ENCODE measurements at places on chromosomes 2 and 18.

DNA sequence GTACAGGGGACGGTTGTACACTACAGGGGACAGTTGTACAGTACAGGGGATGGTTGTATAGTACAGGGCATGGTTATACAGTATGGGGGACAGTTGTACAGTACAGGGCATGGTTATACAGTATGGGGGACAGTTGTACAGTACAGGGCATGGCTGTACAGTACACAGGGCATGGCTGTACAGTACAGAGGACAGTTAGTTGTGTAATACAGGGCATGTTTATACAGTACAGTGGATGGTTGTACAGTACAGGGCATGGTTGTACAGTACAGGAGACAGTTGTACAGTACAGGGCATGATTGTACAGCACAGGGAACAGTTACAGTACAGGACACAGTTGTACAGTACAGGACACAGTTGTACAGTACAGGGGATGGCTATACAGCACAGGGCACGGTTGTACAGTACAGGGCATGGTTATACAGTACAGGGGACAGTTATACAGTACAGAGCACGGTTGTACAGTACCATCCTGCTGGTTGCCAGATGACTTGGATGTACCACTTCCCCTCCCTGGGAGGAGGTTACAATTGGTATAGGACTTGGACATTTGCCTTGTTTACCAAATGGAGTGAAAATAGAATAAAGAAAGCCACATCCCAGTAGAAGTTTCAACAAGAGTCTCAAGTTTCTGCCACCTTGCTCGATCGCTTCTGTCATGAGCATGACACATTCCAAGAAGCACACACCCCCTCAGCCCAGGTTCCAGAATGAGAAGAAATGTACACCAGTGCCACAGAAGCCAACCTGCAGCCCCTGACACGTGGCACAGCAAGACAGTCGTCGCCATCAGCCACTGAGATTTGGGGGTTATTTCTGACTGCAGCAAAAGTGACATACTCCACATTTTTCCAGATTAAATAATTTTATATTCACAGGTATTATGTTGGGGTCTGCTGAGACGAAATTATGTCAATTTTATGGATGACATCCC, 16.0 kb downstream of the CYRIA start:
- DNase-seq, result peak; percentile 47

DNA sequence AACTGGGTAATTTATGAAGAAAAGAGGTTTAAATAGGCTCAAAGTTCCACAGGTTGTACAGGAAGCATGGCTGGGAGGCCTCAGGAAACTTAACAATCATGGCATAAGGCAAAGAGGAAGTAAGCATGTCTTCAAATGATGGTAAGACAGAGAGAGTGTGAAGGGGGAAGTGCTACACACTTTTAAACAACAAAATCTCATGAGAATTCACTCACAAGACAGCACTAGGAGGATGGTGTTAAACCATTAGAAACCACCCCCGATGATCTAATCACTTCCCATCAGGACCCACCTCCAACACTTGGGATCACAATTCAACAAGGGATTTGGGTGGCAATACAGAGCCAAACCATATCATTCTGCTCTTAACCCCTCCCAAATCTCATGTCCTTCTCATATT, 34.9 kb downstream of the CFAP210 start:
- no peak for DNase-seq

- DNase-seq, result no peak
Observed at GRCh38 chr2:229098801-229099200, 172.3 kb downstream of the PID1 start.

DNA sequence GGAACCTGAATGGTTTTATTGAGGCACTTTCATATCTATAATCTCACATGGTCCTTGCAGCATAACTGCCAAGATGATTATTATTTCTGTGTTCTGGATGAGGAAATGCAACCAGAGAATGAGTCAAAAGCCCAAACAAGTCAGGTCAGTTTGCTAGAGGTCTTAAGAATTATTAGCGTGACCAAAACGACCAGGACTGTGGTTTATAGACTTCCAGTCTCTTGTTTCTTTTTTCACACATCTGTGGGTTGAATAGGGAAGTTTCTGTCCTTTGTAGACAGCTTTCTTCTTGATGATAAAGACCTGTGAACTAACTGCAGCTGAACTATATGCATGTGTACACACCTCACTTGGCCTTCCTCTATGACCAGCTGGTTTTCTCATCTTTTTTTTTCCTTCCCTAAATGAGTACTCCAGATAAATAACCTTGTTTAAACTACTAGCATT, 13.9 kb downstream of the ADAM23 start:
- DNase-seq, result no peak

DNA sequence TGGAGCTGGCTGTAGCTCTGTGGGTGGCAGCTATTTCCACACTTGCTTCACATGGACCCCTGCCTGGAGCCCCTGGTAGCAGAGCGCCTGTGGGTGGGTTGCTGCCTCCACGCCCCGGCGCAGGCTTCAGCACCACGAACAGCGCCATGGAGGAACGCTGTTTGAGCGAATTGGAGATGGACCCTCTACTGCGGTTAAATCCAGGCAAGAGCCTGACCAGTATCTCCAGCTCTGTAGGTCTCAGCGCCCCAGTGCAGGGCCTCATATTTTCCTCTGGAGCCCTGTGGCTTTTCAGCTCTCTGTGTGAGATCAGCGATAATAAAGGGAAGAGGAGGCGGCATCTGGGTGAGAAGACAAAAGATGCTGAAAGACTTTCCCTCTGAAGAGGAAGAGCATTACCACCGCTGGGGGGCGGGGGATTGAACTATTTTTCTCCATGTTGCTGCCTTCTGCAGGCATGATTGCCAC, 12.0 kb downstream of the ONECUT2 start:
- peak; percentile 25 for DNase-seq

- DNase-seq, result no peak
Observed at GRCh38 chr2:236576087-236576486, 6.5 kb downstream of the ACKR3 start.

DNA sequence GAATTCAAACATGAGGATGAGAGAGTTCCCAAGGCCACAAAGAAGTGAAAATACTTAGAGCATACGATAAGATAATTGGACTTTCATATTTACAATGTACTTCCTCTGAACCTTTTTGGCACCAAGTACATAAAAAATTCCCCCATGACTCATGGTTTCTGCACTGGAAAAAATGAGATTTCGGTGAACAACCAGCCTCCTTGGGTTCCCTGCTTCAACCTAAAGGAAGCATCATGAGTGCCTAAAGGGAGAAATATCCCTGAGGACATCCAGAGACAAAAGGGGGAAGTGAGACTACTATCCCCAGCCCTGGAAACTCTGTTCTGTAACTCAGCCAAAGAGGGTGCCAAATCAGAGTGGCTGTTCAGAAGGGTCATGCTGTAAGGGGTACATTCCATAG, 562.7 kb upstream of the SLC39A10 start:
- no peak for DNase-seq

DNA sequence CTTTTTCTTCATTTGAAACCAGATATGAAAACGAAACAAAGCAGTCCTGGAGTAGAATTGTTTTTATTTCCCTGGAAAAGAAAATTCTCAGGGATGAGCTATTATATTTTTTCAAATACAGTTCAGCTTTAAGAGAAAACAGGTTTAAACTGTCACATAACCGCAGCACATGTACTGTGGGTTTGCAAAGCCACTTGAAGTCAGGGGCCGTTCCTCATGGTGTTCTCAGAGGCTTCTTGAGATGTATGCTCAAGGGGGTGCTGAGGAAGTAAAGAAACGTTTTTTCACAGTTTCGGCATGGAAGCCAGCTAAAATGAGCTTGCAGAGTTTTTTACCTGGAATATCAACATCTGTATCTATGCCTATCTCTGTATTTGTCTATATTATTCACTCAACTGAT, 225.3 kb downstream of the MC4R start:
- DNase-seq, result no peak

- DNase-seq, result no peak
Observed at GRCh38 chr2:199261239-199261638, 196.5 kb downstream of the SATB2 start.

GRCh38 chr2:37068686-37069085, 15.5 kb downstream of the HEATR5B start:
- DNase-seq, result no peak

GRCh38 chr2:128371648-128372345, 53.1 kb upstream of the HS6ST1 start:
- DNase-seq, result no peak

- DNase-seq, result no peak
Observed at GRCh38 chr2:40962026-40962425, 510.1 kb upstream of the SLC8A1 start.

DNA sequence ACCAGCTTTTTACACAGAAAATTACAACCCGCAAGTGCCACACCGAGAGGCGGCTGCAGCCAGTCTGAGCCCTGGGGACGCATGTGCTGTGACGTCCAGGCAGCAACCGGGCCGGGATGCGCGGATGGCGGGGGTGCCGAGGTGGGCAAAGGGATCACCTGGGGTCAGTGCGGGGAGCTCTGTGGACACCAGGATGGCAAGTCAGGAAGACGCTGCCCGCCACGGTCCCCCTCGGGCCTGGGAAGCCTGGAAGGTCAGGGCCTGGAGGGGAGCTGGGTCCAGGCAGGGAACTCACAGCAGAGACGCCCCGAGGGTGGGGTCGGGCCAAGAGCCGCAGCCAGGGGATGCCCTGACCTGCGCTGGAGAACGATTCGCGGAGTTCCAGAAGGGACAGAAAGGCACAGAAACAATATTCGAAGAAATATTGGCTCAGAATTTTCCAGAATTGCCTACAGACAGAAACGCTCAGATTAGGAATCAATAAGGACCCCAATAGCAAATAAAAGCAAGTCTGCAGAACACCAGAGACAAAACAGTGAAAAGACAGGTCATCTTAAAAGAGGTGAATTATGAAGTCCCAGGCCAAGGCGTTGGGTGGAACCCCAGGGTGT, 11.7 kb upstream of the KIF1A start:
- no peak for DNase-seq

- no peak for DNase-seq
Observed at GRCh38 chr2:64243081-64244036, 99.1 kb upstream of the PELI1 start.

DNA sequence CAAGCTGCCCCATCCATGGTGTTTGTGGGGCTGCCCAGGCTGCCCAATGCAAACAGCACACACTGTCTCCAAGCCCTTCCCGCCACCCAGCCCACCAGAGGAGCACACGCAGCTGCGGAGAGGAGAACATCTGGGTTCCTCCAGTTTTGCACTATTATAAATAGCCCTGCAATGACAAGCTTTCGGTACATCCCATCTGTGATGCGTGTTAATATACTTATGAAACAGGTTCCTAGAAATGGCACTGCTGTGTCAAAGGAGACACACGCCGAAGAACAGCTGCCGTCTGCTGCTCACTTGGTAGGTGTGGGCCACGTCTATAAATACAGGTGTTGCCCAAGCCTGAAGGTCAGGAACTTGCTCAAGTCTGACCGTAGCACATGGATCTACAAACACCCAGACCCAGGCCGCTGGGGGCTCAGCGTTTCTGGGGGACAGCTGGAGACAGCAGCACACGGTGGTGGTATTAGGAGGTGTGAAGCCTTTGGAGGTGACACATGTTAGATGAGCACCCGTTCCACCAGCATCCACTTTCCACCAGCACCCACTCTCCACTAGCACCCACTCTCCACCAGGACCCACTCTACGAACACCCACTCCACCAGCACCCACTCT, 34.3 kb downstream of the PXDN start:
- DNase-seq, result no peak

GRCh38 chr2:24210106-24210455, 35.2 kb downstream of the FAM228A start:
- DNase-seq, result no peak

DNA sequence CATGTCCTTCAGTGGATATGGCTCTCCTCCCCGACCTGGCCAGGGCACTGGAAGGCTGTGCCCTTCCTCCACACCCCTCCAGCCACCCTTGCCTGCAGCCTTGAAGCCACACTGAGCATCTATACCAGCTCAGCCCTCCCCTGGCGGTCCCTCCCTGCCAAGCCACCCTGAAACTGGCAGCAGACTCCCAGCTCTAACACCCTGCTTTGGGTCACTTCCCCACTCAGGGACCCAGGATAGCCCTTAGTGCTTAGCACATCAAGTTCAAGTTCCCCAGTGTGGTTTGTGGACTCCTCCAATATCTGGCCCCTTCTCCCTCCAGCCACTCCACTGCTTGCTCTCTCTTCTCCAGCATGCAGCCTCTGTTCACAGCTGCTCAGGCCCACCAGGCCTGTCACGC, 89.4 kb downstream of the TNS1 start:
- DNase-seq, result no peak

GRCh38 chr2:150403457-150403856, 84.0 kb downstream of the RND3 start:
- DNase-seq, result no peak

GRCh38 chr2:73075477-73076373, 4.2 kb upstream of the SFXN5 start:
- no peak for DNase-seq

- no peak for DNase-seq
Observed at GRCh38 chr18:78652001-78652545, 327.5 kb upstream of the SALL3 start.

- peak; percentile 54 for DNase-seq
Observed at GRCh38 chr18:59249199-59249774, 24.0 kb downstream of the RAX start.

DNA sequence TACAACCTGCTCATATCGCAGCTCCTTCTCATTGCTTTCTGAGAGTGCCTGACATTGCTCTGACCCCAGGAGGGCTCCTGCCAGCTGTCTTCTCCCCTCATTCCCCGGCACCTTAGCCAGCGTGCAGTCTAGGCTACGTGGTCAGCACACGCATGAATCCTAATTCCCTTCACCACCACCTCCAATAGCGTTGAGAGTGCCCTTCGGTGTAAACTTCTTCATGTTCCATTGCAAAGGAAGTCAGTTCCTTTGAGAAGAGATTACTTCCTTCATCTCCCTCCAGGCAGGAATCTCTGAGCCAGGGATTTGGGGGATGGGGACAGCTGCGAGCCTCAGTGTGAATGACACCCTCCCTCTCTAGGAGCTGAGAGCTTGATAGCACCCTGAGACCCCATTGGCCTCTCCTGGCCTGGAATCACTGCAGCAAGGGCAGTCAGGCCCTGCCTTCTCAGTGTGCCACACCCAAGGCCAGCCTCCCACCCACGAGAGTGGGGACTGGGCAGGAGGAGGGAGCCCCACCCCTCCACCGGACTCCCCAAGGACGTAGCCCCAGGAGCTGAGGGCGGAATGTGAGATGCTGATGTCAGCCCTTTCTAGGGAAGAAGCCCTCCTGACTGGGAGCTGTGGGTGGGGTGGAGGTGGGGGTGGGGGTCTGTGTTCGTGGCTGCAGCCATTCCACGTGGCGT, 53.4 kb downstream of the SLC66A2 start:
- DNase-seq, result no peak

GRCh38 chr2:61214171-61214570, 52.2 kb downstream of the C2orf74 start:
- no peak for DNase-seq

- DNase-seq, result peak; percentile 86
Observed at GRCh38 chr2:237421542-237422116, 7.7 kb upstream of the COL6A3 start.
